ENCODE measurements at places on chromosomes 12 and 14.

DNA sequence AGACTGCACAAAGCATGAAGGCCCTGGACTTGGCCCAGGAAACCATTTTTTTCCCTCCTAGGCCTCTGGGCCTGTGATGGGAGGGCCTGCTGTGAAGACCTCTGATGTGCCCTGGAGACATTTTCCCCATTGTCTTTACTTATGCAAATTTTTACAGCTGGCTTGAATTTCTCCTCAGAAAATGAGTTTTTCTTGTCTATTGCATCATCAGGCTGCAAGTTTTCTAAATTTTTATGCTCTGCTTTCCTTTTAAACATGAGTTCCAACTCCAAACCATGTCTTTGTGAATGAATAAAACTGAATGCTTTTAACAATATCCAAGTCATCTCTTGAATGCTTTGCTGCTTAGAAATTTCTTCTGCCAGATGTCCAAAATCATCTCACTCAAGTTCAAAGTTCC is 43.7 kb upstream of the TRHDE start:
- no peak for DNase-seq

GRCh38 chr14:74507840-74508239 is 14.3 kb downstream of the ISCA2 start:
- no peak for DNase-seq

- DNase-seq, result no peak
Measured at GRCh38 chr12:51395283-51396230, 4.4 kb upstream of the GALNT6 start.

- peak; percentile 5 for DNase-seq
Measured at GRCh38 chr12:2960996-2961616, 1.9 kb downstream of the TEAD4 start.

- DNase-seq, result peak; percentile 15
Measured at GRCh38 chr12:79317179-79317847, 373.5 kb downstream of the PAWR start.

- DNase-seq, result no peak
Measured at GRCh38 chr14:101125719-101126651, 222.5 kb upstream of the RTL1 start.

DNA sequence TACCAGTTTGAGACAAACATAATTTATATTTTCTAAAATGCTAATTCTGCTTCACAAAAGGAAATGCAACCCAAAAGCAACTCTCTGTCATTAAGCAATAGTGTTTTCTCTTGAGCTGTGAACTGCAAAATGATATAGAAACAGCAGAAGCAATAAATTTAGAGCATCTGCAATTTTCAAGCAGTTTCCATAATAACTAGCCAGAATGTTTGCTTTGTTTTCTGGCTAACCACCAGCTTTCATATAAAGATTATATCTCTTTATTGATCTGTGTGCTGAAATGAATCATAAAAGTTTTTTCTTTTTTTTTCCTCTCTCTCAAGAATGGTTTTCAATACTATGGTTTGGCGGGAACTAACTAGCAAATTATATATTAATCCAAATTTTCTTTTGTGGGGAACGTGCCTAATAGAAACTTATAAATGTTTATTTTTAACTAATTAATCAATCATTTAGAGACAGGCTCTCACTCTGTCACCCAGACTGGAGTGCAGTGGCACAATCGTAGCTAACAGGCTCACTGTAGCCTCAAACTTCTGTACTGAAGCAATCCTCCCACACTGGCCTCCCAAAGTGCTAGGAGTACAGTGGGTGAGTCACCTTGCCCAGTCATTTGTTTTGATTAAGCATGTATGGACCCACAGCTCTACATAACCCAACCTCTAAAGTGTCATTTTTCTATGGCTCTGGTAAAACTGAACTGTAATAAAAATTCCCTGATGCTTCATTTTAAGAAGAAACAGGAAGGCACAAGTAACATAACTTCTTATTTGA is 830.1 kb upstream of the MGAT4C start:
- peak; percentile 65 for DNase-seq

DNA sequence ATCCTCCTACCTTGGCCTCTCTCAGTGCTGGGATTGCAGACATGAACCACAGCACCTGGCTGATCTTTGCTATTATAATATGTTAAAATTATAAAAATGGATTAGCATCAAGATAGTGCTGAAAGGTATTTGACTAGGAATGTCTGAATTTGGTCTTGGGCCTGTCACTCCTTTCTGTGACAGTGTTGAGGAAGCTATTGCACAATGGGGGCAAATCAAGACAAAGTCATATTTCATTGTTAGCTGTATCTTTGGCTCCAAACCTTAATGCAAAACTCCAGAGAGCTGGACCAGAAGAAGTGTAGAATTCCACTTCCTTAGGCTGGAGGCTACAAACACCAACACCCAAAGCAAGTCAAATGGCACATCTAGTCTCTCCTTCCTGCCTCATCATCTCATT is 42.2 kb downstream of the ZCRB1 start:
- DNase-seq, result no peak

DNA sequence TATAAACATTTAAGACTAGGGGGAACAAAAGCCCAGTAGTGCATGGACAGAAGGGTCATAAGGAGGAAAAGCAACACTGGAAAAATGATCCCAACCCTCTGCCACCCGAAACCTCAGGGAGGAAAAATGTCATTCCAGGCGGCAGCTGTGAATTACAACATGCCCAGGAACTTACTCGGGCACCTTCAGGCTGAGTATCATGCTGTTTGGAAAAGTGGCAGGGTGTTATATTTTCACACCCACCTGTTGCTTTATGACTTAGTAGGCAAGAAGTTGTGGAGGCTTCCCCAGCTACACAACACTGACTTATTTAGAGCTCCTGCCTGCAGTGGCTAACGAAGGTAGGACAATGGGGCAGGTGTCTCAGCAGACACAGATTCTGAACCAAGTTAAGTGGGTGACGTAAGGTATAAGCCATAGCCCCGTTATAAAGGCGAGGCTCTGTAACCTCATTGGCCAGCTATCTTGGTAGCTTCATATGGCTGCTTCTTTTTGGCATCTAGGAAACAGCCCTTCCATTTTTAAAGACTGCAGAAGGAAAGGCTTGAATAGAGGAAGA is 96.1 kb upstream of the IFNG-AS1 start:
- no peak for DNase-seq

GRCh38 chr14:101619484-101619883 is 58.2 kb downstream of the DIO3 start:
- DNase-seq, result no peak

DNA sequence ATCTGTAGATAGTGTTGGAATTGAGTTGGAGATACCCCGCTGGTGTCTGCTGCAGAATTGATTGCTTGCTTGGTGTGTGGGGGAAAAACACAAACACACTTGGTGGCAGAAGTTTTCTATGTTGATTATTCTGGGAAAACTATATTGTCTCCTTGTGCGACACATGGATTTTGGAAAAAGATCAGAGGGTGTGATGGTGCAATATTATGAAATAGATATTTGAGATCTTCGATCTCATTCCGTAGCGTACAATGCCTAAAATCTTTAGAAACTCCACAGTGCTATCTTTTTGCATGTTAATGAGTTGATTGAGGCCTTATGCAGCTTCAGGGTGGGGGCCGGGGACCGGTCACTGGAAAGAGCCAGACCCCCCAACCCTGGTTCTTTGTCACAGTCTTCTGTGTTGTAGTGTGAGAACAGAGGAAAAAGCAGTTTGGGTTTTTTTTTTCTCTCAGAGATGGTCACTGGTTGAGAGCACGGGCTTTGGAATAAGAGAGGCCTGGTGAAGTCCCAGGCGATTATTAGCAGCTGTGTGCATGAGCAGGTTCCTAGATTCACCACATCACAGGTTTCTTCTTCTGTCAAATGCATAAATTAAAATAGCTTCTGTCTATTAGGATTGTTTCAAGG is 88.2 kb downstream of the ST8SIA1 start:
- no peak for DNase-seq

DNA sequence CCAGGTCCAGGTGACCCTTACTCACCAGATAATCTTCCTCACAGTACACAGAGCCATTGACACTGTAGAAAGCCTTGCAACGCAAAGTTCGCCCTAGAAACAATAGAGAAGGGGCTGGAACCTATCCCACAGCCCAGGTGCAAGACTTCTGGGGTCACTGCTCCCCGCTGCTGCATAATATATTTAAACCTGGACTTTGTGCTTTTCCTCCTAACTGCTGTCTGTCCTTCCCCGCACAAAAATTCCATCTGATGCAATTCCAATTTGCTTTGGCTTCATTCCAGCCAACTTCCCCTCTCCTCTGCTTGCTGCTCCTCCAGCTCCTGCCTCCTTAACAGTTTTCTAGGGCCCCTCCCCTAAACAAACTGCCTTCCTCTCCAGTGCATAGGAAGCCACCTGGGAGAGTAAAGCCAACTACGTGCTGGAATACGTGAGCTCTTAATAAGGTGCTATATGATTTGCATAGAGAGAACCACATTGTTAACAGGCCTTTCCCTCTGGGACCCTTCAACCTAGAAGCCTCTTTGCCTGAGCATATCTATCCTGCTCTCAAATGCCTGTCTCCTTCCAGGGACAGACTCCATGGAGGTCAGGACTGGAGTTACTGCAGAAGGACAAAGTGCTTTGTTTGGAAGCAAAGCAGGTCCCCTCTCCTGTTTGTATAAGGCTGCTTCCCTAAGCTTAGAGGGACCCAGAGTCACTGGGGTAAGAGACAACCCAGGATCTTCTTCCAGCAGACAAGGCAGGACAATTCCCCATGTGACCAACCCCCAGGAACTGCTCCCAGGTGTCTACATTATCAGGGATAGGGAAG is 5.5 kb downstream of the AJUBA start:
- peak; percentile 61 for DNase-seq

All from epithelial cell of esophagus (primary cell).